ENCODE measurements at places on chromosomes 1 and 21.

DNA sequence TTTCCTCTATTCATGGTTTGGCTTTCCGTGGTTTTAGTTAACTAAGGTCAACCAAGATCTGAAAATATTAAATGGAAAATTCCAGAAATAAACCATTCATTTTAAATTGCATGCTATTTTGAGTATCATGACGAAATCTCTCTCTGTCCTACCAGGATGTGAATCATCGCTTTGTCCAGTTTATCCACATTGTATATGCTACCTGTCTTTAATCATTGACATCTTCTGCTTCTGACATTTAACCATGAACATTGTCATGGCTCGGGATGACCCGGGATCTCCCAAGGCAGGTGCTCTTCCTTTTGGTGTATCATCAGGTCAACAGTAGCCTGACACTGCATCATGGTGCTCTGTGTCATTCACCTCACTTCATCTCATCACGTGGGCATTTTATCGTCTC lies 125.5 kb upstream of the HNRNPU start:
- no peak for DNase-seq

DNA sequence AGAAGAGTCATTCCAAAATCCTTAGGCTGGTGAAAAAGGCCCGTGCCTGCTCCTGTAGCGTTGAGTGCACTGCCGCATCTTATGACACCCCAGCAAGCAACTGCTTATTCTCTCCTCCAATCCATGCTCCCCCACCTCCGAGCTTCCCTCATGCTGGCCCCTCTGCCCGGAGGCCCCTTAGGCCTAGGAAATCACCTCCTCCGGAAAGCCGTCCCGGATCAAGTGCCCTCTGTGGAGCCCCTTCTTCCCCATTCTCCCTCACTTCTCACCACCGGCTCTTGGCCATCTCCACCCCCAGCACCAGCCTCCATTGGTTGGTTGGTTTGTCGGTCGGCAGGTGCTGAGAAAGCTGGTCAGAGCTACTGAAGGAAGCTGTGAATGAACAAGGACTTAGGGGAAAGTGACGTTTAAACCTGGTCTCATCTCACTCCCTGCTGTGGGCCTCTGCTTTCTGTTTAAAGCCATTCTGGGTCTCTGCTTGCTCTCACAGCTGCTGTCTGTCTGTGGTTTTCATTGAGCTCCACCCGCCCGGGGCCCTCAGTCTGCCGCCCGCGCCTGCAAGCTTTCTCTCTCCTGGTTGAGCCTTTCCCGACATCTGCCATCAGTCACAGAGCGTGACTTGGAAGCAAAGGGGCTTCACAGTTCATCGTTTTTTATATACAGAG lies 122.2 kb downstream of the KCNN3 start:
- peak; percentile 22 for DNase-seq

DNA sequence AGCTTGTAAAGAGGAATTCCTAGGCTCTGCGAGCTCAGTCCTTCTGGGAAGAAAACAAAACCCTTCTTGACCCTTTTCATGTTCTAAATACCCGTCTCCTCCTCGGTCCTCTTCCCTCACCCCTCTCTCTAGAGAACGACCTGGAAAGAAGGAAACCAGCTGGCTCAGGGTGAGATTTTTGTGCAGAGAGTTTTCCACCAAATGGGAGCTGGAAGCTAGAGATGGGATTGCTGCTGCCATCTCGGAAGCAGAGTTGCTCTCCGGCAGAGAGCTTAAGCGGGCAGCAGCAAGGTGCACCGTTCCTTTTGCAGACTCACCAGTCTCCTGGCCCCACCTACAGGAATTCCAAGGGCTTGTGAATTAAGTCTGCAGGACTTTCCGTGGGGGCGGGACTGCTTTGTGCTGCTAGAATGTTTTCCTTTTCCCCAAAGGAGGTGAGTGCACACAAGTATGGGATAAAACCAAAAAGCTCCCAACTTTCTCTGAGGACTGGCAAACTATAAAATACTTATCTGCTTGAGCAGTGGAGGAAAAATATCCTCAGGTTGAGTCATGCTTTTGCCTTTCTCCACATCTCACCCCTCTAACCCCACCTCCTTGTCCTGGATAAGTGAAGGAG lies 29.1 kb upstream of the KIAA0040 start:
- no peak for DNase-seq

GRCh38 chr1:64323054-64323453 lies 119.6 kb downstream of the UBE2U start:
- no peak for DNase-seq

DNA sequence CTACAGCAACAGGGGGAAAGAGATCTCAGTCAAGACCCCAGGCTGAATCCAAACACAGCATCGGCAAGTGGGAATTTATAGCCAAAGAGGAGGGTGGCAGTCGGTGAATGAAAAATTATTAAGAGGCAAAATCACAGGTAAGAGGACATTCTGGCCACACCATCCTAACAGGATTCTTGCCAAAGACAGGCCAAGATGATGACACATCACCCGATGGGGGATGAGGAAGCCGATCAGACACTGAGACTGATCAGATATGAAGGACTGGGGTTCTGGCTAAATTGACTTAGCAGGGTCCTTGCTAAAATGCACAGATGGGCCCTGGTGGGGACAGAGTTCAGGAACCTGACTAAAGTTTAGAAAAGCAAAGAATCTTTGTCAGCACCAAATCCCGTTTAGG lies 402.2 kb downstream of the SMYD3 start:
- DNase-seq: no peak

DNA sequence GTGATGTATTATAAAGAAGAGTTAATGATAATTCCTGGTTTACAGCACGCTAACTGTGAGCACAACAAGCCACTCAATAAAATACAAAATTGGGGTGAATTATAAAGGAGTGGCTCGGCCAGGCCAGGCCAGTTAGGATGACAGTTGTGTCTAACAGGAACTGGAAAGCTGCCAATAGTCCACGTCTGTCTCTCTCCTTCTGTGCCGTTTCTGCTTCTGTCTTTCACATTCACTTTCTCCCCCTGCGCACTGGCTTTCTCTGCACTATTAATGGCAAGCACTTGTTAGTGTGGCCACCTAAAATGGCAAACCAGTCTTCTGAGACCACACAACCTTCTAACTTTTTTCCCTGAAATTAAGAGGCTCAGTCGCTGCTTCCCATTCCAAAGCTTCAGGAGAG lies 394.3 kb downstream of the NTNG1 start:
- peak; percentile 12 for DNase-seq

- no peak for DNase-seq
These were observed 235.3 kb upstream of the DMRTA2 start for GRCh38 chr1:50658459-50659076.

GRCh38 chr1:221075911-221076310 lies 196.7 kb downstream of the HLX start:
- no peak for DNase-seq

DNA sequence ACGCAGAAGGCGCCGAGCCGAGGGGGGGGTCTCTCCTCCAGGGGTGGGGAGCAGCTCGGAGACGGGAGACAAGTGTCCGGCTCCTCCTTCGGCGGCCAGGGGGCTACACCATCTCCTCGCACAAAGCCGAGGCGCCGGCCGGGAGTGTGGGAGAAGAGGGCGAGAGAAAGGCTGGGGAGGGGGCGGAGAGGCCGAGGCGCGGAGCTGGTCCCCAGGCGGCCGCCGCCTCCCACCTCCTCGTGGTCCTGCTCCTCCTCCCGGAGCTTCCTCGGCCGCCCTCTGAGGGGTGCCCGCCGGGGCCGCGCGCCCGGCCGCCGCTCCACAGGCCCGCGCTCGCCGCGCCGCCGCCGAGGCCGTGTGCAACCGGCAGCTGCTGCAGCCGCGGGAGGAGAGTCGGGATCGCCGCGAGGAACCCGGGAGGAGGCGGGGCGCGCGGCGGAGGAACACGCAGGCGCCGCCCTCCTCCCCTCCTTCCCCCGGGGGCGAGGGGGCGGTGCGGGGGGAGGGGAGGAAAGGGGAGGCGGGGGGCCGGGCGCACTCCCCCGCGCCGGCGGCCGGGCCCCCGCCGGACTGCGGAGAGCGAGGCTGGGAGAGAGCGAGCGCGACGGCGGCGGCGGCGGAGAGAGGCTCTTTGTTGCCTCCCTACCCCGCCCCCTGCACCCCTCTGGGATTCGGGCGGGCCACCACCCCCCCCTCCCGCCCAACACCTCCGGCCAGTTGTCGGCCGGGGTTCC lies at the start of gene ENAH:
TSS of gene ENAH (minus strand) at position 395 of the 734 bp plus-strand sequence. CDS start 433 bp downstream, outside the sequence.
- DNase-seq: peak; percentile 86

GRCh38 chr1:229625071-229625914 lies 629 bp downstream of the TAF5L start:
- DNase-seq: peak; percentile 28

- DNase-seq: no peak
These were observed 265.9 kb upstream of the C1orf105 start for GRCh38 chr1:172154551-172154950.

- DNase-seq: no peak
These were observed 27.4 kb upstream of the DUSP23 start for GRCh38 chr1:159753386-159753785.

DNA sequence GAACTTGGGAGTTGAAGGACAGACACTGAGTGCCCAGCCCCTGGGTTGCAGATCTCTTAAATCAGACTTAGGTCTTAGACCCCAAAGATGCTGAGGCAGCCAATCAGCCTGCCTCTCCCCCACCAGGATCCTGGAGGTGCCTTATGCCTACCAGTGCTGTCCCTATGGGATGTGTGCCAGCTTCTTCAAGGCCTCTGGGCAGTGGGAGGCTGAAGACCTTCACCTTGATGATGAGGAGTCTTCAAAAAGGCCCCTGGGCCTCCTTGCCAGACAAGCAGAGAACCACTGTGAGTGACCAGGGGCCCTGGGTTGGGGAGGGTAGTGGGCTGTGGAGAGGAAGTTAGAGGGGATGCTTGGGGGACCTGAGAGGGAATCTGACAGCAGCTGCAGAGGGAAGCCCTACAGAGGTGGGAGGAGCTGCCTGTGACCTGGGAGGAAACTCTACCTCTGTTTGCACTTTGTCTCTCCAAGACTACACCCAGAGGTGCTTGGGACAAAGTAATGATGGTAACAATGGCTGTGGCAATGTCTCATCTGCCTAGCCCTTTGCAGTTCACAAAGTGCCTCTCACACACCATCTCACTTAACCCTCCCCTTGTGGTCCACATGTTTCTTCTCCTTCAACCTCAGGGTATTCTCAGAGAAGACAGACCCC lies 31.5 kb downstream of the UBE2T start:
- DNase-seq: no peak

DNA sequence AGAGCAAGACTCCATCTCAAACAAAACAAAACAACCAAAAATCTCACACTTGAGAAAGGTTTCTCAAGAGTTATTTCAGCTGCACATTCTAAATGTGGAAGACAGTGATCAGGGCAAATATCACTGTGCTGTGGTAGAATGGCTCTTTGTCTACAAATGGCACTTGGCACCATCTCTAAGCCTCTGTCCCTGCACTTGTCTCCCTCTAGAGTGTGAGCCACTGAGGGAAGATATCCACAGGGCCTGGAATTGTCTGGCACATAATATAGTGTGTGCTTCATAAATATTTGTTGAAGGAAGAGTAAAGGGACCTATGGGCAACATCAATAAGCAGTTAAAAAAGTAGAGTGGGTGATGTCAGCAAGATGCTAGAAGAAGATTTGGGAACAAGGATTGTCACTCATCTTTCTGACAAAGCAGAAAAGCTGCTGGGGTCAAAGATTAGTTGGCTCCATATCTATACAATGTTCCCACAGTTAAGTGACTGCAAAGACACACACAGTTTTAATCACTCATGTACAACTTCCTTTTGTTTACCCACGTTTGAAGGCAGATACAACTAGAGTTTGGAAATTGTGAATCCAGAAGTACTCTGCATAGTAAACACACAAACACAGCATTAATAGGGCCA lies 19.1 kb downstream of the CD101 start:
- DNase-seq: no peak

- no peak for DNase-seq
These were observed 98.2 kb downstream of the ZC3H11B start for GRCh38 chr1:219514728-219515127.

DNA sequence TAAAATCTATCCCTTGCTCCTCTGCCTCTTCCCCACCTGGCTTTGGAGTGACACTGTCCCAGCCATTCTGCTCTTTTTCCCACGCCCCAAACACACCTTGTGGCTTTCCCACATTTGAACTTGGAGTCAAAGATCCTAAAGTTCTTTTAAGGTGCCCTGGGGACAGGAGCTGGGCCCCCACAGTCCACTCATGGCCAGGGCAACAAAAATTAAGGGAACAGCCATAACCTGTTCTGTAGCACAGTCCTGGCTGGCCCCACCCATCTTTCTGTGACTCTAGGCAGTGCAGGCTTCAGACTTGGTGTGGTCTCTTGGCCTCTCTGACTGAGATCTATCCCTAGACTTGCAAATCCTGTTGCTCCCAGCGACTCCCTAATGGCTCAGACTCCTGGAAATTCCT lies 143.0 kb upstream of the MAGI3 start:
- DNase-seq: no peak

GRCh38 chr1:55547405-55547804 lies 332.2 kb upstream of the USP24 start:
- no peak for DNase-seq

- DNase-seq: no peak
These were observed 653.5 kb downstream of the PTPRU start for GRCh38 chr1:29889776-29890175.

DNA sequence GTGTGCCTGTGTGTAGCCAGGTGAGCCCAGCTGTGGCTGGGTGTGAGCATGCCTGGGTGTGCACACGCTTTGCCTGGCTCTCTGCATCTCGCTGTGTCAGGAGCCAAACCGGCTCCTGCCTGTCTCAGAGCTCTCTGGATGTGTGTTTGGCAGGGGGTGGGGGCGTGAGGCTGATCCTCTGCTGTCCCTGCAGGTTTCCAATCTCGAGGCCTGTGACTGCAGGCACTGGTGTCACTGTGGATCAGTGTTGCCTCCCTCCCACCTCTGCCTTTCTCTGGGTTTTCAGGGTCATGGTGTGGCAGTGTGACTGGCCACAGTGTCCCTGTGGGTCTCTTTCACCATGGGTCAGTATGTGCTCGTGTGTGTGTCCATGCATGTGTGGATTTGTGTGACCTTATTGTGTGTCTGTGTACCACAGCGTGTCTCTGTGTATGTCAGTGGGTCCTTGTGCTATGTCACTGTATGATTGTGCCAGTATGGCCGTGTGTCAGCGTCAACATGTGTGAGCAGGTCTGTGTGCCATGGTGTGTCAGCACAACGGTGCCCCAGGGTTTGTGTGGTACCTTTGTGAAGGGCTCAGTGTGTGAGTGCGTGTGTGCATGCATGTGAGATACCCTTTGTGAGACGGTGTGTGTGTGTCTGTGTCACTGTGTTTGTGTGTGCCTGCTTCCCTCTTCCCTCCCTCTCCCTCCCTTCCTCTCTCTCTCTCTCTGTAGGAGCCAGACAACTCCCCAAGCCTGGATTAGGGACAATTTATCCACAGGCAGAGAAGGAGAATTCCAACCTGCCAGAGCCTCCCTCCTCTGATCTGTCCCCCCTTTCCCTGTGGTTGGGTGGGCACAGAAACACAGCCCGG lies 43.4 kb downstream of the AHDC1 start:
- peak; percentile 20 for DNase-seq
